Stimulated activated CD4-positive, alpha-beta T cell treated with anti-CD3 and anti-CD28 coated beads, Interleukin-4, amount 100 ng/mL, for 48 hours (primary cell): ENCODE measurements at places on chromosomes 5 and 9.
A peak's percentile ranks its signal among the peaks of the same experiment; 100 is the strongest.

- no peak for DNase-seq
Measured at GRCh38 chr5:88377705-88378656, 109.3 kb upstream of the TMEM161B start.

GRCh38 chr5:59021837-59022514, 439.1 kb downstream of the RAB3C start:
- no peak for DNase-seq

- DNase-seq, result no peak
Measured at GRCh38 chr5:73444499-73445438, 3.8 kb downstream of the FOXD1 start.

- DNase-seq, result no peak
Measured at GRCh38 chr9:11595756-11596155, 983.0 kb upstream of the PTPRD start.

GRCh38 chr5:147530530-147531389, 20.9 kb upstream of the DPYSL3 start:
- no peak for DNase-seq

GRCh38 chr9:99241106-99241505, 19.0 kb downstream of the SEC61B start:
- no peak for DNase-seq

- no peak for DNase-seq
Measured at GRCh38 chr9:11103525-11103924, 490.7 kb upstream of the PTPRD start.

DNA sequence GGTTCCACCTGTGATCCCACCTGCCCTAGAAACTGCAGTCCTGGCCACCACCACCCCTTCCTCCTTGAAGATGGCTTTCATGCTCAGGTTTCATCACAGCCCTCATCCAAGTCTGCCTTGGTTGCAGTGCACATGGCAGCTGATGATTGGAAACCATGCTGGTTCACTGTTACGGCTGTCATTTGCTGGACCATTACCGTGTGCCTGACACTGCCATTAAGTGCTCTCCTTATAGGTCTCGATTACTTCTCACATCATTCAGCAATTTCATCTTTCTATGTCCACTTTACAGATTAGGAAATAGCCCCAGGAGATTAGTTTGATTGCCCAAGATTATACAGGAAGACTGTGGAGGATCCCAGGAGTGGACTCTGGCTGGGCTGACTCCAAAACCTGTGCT, 123.9 kb downstream of the ICE1 start:
- no peak for DNase-seq

GRCh38 chr9:77469515-77470231, 178.4 kb downstream of the GNA14 start:
- DNase-seq, result no peak

- DNase-seq, result no peak
Measured at GRCh38 chr9:125613141-125613540, 93.9 kb downstream of the MAPKAP1 start.

GRCh38 chr5:75551471-75551870, 39.8 kb downstream of the POLK start:
- DNase-seq, result no peak

DNA sequence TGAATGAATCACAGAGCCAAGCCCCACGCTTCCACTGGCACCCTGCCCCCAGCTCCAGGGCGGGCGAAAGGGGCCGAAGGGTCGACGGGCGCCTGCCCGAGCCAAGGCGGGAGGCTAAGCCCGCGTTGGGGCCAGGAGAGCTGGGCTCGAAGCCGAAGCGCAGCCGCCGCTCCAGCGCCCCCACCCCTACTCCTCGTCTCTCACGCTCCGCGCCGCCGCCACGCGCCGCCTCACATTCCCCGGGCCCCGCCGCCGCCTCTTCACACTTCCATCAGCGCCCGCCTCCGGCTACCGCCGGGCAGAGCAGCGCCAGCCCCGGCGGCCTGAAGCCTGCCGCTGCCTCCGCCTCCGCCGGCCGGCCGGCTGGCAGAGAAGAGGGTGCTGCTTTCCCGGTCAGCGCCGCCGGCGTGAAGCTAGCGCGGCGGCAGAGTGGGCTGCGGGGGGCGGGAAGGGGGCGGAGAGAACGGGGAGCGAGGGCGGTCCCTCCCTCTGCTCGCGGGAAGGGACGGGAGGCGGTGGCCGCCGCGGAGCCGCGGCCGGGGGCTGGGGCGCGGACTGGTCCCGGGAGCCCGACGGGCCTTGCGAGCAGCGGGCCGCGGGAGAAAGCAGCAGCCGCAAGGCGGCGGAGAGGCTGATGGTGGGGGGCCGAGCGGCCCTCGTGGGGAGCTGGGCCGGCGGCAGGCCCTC, at the start of gene HOMER1:
Gene HOMER1, minus strand, starts transcription at position 431 of the 687 bp plus-strand sequence. CDS start 1,360 bp downstream, outside the sequence.
- DNase-seq, result peak; percentile 54

DNA sequence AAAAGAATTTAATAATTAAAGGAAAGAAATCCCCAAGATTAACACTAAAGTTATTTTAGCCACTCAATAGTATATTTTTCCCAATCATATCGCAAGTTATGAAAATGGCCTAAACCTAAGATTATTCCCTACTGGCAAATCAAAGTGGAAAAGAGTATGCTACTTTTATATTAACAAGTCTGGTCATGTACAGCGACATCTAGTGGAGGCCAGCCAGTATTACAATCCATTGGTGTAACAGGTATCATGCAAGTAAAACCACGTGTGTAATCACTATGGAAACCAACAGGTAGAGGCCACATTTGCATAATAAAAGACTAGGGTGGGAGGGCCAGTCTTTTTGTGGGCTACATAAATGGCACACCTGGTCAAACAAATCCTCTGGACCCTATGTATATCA, 976.4 kb upstream of the CDH9 start:
- no peak for DNase-seq

DNA sequence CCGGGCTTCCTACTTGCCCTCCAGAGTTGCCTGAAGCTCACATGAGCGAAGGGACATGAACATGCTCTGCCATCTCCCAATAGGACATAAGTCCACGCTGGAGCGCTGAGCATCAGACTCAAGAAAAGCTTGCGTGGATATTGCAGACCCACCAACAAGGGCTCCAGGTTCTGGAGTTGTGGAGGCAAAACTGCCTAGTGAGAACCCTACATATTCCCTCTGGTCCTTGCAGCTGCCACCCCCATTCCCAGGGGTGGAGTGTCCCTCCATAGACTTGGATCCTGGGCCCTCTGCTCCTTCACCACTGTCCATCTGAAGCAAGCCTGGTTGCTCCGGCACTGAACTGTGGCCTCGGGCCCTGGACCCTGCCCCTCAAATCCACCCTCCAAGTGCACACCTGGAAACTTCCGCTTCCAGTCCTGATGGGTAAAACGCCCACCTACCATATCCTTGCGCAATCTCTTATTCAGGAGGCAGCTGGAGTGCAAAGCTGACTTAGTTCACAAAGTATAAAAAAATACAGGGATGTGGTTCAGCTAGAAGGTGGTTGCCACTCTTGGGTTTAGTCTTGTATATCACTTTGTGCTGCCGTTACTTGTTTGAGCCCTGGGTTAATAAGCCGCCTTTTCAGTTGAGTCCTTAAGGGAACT, 28.0 kb downstream of the HRH2 start:
- no peak for DNase-seq

DNA sequence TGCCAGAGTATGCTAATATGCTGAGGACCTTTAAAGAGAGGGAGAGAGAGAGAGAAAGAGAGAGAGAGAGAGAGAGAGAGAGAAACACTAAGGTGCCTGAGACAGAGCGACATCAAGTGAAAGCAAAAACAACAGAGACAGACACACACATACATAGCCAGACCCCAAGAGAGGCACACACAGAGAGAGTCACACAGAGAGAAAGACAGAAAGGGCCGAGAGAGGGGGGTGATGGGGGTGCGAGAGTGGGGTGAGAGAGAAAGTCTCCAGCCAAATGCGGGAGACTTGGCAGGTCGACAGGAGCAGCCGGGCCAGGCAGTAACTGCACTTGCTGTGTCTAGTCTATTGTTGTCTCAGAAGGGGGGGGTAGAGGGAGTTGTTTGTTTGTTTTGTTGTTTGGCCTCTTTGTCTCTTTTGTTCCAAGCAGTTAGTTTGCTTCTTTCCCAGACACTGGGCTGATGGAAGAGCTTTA, 30.1 kb upstream of the NFIB start:
- DNase-seq, result no peak

GRCh38 chr5:36073595-36074216, 7.0 kb upstream of the UGT3A2 start:
- no peak for DNase-seq

DNA sequence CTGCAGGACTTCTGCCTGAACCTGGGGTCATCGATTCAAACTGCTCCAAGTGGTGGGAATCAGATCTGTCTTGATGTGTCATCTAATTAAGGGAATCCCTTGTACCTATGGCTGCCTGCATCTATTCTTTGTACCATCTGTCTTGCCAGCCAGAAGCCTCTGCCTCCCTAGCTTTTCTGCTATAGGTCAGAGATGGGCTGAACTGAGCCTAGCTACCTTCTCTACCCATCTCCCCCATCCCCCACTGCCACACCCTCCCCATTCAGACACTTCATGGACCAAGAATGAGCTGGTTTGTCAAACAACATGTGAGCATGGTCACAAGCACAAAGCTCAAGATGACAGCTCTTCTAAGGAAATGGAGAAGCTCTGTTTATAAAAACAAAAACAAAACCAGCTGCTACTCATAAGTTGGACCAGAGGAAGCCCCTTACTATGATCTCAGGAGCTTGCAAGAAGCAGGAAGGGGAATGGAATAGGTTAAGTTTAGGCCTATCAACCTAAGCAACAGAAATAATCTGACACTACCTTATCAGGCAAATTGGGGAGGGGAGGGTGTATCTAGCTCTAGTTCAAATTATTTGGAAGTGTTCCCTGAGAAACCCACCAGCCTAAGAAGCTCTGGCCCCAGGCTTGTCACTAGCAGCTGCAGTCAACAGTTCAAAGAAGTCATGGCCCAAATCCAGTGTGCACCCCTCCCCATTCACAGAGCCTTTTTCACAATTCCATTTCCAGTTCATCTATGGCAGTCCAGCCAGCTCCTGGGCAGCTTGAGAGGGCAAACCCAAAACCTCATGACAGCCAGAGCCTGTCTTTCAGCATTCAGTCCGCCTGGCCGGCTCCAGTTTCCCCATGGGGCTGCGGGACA, 29.9 kb downstream of the SKP1 start:
- no peak for DNase-seq

DNA sequence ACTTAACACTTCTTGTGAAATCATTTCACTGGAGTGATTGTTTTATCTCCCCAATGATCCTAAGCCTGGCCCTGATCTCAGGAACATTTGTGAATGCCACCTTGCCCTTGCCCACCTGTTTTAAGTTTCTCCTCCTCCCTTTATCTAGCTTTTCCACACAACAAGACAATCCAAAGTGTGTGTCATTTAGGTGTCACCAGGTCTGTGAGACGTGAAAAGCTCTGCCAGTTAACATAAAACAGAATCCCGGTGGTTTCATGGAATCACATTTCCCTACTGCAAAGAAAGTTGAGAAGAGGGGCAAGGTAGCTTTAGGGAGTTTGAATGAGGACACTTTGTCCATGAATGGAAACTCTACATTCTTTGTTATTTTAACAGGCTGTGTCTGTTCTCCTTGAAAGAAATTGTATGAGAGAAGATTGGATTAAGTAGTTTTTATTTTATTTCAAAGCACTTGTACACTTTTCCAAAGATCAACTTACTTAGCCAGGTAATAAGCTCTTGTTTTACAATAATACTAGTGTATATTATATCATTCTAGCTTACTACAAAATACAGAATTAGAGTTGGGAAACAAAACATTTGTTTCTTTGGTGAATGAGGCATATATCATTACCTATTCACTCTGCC, 239.0 kb downstream of the ISL1 start:
- DNase-seq, result no peak

DNA sequence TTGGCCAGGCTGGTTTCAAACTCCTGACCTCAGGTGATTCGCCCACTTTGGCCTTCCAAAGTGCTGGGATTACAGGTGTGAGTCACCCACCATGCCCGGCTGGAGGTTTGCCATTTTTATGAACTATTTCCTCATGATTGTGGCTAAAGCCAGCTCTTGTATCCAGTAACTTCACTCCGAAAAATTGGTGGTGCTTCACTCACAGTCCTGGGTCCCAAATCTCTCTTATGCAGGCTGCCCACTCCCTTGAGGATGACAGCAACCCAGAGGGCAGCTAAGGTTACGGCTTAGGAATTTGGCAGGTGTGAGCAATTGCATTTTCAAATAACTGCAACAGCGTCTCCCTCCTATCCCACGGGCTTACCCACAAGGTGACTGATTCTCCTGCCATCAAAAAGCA, 23.4 kb upstream of the FUBP3 start:
- DNase-seq, result no peak

GRCh38 chr5:1728846-1729245, 70.8 kb downstream of the MRPL36 start:
- no peak for DNase-seq

GRCh38 chr9:4690144-4690543, 10.8 kb downstream of the CDC37L1 start:
- no peak for DNase-seq

- no peak for DNase-seq
Measured at GRCh38 chr9:124359855-124360678, 55.2 kb downstream of the PSMB7 start.

- no peak for DNase-seq
Measured at GRCh38 chr5:17481378-17481777, 16.7 kb upstream of the TAF11L2 start.

- no peak for DNase-seq
Measured at GRCh38 chr9:123757547-123757946, 172.4 kb downstream of the DENND1A start.

- no peak for DNase-seq
Measured at GRCh38 chr9:72263572-72263971, 101.4 kb downstream of the ZFAND5 start.

GRCh38 chr5:179266291-179267070, 78.8 kb downstream of the ADAMTS2 start:
- no peak for DNase-seq

- no peak for DNase-seq
Measured at GRCh38 chr9:79300068-79300467, 271.7 kb upstream of the TLE4 start.

DNA sequence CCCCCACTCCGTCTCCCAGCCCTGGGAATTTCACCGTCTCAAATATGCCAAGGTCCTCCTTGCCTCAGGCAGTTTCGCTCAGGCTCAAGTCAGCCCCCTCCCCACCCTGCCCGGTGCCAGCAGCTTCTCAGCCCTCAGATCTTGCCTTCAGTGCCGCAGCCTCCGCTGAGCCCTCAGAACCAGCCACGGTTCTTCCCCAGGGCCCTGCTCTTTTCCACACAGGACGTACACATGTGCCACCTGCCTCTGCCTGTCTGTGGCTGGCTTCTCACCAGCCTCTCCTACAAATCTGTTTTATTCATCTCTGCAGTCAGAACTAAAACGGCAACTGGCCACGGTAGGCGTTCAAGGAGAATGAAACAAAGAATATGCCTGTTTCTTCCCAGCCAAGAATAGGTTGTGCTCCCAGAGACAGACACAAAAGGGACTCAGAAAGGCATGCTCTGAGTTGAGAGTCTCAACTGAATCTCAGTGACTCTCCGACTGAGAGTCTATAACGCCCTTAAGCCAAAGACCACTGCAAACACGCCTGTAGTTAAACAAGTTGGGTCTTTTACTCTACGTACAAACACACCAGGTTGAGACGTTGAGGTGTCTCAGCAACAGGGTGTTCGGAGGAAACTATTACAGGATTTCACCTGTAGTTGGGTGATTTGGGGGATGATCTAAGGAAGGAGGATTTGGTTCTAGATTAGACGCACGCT, 10.6 kb upstream of the GRIN1 start:
- DNase-seq, result no peak
